Left renal pelvis (tissue), 4 donors: ENCODE measurements at places on chromosomes 1 and 21. TPM values are rescaled to one million over a fixed set of nuclear protein-coding genes. Genes with fewer than 3 reads are reported as not detected.

- DNase-seq, result no peak
These were observed 11.3 kb downstream of the MFAP2 start for GRCh38 chr1:16969057-16969611.

- DNase-seq, result no peak
These were observed 185.9 kb downstream of the COQ8A start for GRCh38 chr1:227125929-227126545.

GRCh38 chr21:27423906-27424595 is 457.2 kb upstream of the ADAMTS5 start:
- no peak for DNase-seq

GRCh38 chr1:170539154-170539553 is 7.2 kb downstream of the GORAB start:
- no peak for DNase-seq

DNA sequence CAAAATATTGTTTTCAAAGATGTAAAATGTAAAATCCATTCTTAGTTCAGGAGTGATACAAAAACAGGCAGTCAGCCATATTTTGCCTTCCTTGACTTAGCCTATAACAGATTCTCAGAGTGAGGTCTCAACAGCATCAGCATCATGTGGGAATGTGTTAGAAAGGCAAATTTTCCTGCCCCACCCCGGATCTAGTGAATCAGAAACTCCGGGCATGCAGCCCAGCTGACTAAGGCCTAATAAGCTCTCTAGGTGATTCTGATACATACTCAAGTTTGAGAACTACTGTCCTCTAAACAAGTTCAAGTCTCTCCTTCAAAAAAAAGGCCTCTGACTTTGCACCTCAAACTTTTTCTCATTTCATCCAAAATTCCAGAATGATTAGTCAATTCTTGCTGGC is 46.9 kb upstream of the PRRC2C start:
- no peak for DNase-seq

- peak; percentile 29 for DNase-seq
These were observed 6.9 kb downstream of the PINK1 start for GRCh38 chr1:20640183-20640597.

The LPAR3 gene
- polyA plus RNA-seq, result 1.2 TPM

- no peak for DNase-seq
These were observed 427.2 kb downstream of the KIF26B start for GRCh38 chr1:245582026-245582425.

GRCh38 chr21:35102488-35103371 is 53.6 kb upstream of the RUNX1 start:
- no peak for DNase-seq

DNA sequence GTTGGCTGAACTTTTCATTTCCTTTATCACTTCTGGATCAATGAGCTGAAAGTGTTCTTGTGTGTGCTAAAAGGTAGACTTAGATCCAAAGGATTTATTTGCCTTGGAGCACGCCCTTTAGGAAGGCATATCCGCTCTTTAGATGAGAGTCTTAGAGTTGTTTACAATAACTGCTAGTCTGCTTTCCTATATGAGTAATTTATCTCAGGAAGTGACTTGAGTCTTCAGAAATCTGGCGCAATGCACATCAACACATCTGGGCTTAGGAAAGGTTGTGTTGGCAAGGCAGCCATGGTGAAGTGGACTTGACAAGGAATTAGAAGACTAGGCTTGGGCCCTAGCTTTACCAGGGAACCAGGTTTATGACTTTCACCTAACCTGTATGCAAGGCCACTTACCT is 204.1 kb upstream of the PTGFR start:
- no peak for DNase-seq

The ATP5PB gene
- polyA plus RNA-seq, result 396 TPM

- no peak for DNase-seq
These were observed 97.9 kb upstream of the EXO1 start for GRCh38 chr1:241749945-241750695.

GRCh38 chr1:89698020-89698560 is 65.2 kb downstream of the LRRC8C start:
- DNase-seq, result no peak

DNA sequence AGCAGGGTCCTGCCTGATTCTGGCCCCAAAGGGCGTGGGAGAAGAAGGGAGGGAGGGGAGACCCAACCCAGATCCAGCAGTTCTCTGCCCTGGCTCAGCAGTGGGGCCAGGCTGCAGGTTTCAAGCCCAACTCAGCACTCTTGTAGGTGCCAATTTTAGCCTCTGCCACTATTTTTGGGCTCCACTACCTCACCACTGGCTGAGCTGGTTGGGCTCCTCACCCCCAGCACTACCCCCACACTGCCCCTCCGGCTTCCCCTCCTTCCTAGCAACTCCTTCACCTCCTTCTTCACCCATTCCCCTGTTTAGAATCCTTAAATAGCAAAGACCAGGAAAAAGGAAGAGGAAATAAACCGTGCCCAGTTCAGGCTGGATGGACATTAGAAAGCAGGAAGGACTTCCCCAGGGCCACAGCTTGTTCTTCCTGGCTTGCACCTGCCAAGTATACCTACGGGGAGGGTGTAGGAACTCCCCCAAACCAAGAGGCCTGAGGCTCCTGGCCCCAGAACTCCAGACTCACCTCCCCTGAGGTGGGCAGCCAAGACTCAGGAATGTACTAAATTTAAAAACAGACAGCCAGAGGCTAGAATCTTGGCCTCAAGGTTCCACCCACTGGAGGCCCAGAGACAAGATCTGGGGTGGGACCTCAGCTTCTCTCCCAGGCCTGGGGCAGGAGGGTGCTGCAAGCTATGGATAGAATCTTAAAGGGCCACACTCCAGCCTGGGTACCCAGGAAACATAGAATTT is 1.4 kb upstream of the ARHGEF2 start:
- no peak for DNase-seq

GRCh38 chr1:234743791-234744611 is 134.0 kb upstream of the IRF2BP2 start:
- DNase-seq, result peak; percentile 74

The FAM76A gene
- polyA plus RNA-seq, result 11.9 TPM

DNA sequence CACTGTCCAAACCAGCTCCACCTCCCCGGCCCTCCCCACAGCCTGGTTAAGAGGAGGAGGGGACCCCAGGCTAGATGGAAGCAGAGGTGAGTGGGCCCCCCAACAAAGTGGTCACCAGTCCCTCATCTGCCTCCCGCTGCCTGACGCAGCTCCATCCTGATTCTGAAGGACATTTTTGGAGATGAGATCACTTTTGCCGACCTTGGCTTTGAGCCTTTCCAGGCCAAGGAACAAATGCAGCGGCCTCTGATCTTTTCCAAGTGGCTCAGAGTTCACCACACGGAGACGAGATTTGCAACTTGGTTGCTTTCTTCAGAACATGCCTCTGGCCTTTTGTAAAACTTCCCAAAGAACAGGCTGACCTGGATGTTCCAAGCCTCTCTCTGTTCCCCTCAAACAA is 223.1 kb downstream of the NPHP4 start:
- no peak for DNase-seq
